ENCODE measurements at places on chromosomes 7 and 10. TPM values are rescaled to one million over a fixed set of nuclear protein-coding genes. Genes with fewer than 3 reads are reported as not detected.
A peak's percentile ranks its signal among the peaks of the same experiment; 100 is the strongest.

- DNase-seq: no peak
These were observed 722.7 kb upstream of the CELF2 start for GRCh38 chr10:10294881-10295529.

GRCh38 chr7:124713086-124713485 lies 52.5 kb downstream of the GPR37 start:
- DNase-seq: no peak

GRCh38 chr10:78457804-78458482 lies 424.3 kb downstream of the RPS24 start:
- peak; percentile 72 for DNase-seq

HTRA1 gene
- total RNA-seq: 160 TPM

TCAF2 gene
- total RNA-seq: 0.64 TPM

Data from fibroblast of villous mesenchyme (primary cell).